ENCODE measurements at places on chromosomes 6 and 20. TPM values are rescaled to one million over a fixed set of nuclear protein-coding genes. Genes with fewer than 3 reads are reported as not detected.

- no peak for DNase-seq
Observed at GRCh38 chr6:162863821-162864220, 136.0 kb downstream of the PACRG start.

DNA sequence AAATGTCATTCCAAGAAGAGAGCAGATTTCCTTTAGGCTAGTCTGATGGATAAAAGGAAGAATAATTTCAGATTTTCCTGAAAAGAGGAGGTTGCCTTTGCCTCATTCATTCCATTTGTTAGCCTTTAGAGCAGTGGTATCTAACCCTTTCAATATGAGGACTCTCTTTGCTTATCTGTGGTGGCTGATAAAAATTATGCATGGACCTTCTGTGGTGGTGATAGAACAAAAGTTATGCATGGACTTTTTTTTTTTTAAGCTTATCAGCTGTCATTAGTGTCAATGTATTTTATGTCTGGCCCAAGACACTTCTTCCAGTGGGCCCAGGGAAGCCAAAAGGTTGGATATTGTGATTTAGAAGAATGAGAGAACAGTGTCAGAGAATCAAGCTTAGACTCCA is 1.7 kb downstream of the TRIM39 start:
- DNase-seq: no peak

The MYH7B gene
- 0.59 TPM for total RNA-seq

DNA sequence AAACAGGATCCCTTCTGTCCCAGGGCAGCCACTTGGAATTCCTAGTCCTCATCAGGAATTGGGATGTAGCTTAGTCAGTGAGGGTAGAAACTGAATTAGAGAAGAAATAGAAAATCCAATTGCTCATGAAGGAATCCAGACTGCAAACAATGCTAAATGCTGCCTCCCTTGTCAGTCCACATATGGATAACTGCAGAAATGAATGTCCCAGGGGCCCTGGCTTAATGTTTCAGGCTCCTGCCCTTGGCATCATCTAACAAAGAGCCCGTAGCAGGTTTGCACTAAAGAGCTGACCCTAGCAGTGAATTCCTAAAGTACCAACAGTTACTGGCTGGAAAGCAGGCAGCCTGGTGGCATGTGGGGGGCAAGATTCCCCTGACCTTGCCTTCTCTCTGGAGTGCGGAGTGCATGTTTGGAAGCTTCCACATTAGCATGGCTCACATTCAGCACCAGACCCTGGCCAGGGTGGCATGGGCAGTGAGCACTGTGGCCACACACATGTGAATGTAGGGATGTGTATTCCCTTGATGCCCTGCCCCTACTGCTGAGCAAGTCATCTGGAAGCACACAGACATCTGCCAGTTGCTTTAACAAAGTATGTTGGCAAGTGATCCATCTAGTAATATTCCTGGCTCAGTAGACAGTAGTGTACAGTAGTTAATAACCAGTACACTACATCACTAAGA is 394.5 kb downstream of the CDC5L start:
- DNase-seq: no peak

- DNase-seq: no peak
Observed at GRCh38 chr6:31401403-31401802, 2.0 kb upstream of the MICA start.

- DNase-seq: no peak
Observed at GRCh38 chr20:34175079-34175478, 63.0 kb upstream of the EIF2S2 start.

DNA sequence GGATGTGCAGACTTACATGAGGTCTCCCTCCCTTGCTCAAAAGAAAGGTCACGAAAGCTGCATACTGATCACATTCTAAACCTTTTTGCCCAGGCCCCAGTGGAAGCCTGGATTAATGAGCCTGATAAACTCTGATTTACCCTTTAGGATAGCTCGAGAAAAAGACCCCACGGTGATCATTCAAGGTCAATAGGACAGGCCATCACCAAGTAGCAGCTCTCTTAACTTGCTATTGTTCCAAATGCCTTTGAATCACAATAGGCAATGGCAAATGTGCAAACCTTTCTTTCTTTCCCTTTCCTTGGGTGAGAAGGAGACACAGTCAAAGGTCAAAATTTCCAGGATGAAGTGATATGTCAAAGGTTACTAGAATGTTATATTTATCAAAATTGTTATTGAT is 327.3 kb downstream of the HDGFL1 start:
- no peak for DNase-seq

The SERAC1 gene
- 8.2 TPM for total RNA-seq

The SLC35D3 gene
- total RNA-seq: not detected

- no peak for DNase-seq
Observed at GRCh38 chr20:50429412-50429811, 80.8 kb upstream of the PTPN1 start.

GRCh38 chr6:156662025-156662445 is 115.1 kb upstream of the ARID1B start:
- peak; percentile 25 for DNase-seq

DNA sequence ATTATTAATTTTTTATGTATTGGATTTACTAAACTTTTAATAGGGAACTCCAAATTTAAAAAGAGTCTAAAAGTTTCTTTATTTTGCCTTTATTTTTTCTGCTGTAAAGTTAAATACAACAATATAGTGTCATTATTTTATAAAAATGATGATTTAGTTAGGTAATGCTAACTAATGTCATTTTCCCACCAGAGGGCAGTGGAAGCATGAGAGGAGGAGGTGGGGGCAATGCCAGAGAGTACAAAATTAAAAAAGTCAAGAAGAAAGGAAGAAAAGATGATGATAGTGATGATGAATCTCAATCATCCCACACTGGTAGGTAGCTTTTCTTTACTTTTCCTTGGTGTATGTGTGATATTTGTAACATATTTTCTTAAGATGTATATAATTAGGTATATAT is 20.2 kb upstream of the FHL5 start:
- DNase-seq: no peak

The OSER1 gene
- total RNA-seq: 37.8 TPM

- no peak for DNase-seq
Observed at GRCh38 chr20:43438578-43439316, 18.9 kb upstream of the SRSF6 start.

GRCh38 chr6:20338156-20338555 is 63.5 kb upstream of the E2F3 start:
- DNase-seq: no peak

DNA sequence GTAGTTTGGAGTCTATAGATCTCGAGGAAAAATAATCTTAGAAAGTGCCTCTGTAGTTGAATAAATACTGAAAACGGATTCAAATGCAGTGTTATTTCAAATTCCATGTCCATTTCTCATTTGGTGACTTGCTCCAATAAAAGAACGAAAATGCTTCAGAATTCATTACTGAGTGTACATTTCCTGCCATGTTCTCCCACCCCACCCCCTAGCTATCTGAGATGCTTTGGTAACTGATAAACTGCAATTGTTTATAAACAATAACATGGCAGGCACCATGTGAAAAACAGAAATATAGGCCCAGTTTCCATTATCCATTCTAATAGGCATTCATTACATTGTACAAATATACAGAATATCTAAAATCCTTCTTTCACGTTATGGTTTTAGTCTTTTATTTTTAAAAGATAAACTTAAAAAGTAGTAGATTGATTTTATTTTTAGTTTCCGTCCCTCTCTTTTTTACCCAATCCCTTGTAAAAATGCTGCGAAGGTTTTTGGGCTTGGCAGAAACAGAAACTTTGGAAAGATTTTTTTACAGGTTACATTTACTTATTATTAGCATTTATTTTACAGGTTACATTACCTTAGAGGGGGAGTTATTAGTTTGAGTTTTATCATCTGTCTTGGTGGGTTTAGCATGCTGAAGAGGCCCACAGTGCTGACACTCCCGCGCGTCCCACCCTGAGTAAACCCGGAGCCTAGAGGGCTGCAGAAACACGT is 1.5 kb downstream of the FAM162B start:
- DNase-seq: no peak

DNA sequence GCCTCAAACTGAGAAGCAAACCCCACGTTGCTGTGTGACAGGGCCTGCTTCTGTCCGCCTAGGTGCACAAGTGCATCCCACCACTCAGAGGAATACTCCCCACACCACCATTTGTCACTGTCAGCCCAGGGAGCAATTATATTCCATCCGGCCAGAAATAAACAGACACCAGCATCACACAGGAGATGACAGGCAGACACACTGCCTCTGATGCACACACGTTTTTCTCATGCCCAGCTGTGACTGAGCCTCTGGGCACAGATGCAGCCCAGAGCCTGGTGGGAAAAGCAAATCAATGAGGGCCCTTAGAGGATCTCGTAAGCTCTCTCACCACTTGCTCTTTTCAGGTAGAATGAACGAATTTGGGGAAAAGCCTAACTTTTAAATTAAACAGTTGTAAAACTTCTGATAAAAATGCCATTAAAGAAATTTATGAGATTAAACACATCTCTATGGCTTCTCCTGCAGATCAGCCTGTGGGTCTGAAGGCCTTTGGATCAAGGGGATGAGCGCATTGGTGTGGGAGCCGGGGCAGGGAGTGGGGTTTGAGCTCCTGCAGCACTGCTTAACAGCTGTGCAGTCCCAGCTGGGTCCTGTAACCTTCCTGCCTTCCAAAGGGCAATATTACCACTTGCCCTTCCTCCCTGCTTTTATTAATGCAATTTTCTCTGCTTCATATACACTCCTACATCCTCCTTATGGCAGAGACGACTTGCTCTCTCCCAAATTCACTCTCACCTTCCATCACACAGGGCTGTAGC is 624.3 kb downstream of the PTPRT start:
- DNase-seq: no peak

The CTAGE9 gene
- 0.15 TPM for total RNA-seq

The RIN2 gene
- 25.0 TPM for total RNA-seq

GRCh38 chr6:133251688-133252087 is 10.5 kb downstream of the EYA4 start:
- DNase-seq: no peak

The GMDS gene
- total RNA-seq: 9.8 TPM

DNA sequence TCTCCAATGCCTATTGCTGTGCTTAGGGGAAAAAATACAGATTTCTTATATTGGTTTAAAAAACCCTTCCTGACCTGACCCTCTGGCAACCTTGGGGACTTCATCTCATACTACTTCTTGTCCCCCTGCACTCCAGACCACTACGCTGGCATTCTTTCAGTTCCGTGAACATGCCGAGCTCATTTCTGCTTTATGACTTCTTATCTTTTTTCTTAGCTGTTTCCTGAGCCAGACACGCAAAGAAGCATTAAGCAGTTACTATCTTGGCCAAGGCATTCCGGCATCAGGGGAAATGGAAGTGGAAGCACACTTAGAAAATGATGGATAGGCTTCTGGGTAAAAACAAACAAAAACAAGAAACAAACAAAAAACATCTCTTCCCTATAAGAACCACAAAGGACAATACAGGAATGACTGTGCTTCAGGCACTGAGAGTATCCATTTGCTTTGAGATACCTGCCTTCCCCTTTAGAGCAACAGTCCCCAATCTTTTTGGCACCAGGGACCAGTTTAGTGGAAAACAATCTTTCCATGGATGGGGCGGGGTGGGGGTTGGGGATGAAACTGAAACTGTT is 4.4 kb upstream of the CCDC28A start:
- DNase-seq: no peak

- peak; percentile 17 for DNase-seq
Observed at GRCh38 chr20:58980711-58981627, at the start of gene NELFCD. Gene NELFCD (plus strand): TSS chr20:58981256. CDS start chr20:58981310, 54 bp downstream.

GRCh38 chr6:149974825-149975224 is 11.1 kb downstream of the ULBP1 start:
- no peak for DNase-seq

DNA sequence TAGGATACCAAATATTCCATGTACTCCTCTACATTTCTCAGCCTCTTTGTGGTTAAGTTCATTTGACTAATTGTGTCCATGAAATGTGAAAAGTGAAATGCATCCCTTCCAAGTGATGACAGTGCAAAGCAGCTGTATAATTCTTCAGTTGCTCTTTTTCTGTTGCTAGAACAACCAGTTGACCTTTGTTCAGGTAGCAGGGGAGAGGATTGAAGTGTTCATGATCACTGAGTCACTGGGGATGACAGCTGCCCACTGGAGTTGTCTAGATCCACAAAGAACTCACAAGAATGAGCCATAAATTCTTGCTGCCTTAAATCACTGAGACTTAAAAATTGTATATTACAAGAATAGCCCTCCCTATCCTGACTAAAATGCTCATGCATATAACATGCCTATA is 254.6 kb downstream of the EPHA7 start:
- DNase-seq: no peak

The SMPDL3A gene
- total RNA-seq: 1.8 TPM

DNA sequence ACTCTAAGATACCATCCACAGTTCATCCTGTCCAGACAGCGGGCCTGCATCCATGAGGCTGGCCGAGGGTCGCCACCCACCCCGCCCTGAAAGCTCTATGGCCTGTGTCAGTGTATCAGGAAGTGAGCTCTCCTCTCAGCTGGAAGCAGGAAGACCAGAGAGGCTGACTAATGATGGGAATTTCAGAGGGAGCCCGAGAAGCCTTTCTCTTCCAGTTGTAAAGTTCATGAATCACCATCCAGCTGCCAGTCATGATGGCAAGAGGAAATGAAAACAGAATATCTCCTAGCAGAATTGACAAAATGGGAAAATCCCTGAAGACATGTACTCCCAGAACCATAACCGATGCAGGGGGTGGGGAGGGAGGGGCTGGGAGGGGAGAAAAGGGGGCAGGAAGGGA is 109.6 kb upstream of the RPS6KA2 start:
- DNase-seq: peak; percentile 42

The DCDC2 gene
- 0.15 TPM for total RNA-seq

The CFB gene
- 5.6 TPM for total RNA-seq

DNA sequence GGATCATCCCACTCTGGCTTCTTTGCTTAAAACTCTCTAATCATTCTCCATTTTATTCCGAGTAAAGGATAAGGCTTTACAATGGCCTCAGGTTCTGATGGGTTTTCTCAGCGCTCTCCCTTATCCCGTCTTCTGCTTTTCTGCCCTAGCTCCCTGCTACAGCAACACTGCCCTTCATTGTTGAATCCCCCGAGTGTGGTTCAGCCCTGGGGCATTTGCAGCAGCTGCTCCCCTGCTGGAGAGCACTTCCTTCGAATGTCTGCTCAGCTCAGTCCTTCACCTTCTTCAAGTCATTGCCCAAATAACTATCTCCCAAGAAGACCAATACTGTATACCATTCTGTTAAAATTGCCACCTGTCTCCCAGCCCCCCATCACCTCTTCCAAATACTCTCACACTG is 111.8 kb downstream of the TBXT start:
- DNase-seq: no peak

The VSTM2L gene
- total RNA-seq: 16.0 TPM

The ZFP64 gene
- 18.4 TPM for total RNA-seq

DNA sequence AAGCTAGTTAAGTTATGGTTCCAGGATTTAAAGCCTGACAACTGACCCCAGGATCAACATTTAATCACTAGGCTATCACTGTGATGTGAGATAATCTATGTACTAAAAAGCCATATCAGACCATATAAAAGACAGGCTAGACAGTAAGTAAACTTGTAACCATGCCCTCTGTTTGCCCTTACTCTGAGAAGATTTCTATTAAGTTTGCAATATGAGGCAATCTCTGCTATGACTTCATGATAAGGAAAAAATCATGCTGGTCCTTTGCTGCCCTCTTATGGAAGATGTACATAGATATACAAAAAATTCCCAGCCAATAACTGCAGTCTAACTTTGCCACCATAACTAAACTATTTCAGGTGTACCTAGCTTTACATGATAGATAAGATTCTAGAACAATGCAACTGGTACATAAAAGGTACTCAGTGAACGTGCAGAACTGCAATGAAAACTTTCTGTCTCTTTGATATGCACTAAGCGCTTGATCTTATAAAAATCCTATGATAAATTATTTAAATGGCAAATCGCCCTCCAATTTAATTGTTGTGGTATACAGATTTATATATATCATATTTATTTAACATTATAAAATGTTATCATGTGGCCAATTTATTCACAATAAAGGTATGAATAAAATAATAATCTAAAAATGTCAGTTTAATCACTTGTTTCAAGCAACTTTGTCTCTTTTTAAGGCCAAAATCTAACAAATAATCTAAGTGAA is 70.5 kb downstream of the FAM217A start:
- no peak for DNase-seq
